ENCODE measurements at places on chromosomes 5 and 9. TPM values are rescaled to one million over a fixed set of nuclear protein-coding genes. Genes with fewer than 3 reads are reported as not detected.
A peak's percentile ranks its signal among the peaks of the same experiment; 100 is the strongest.

Gene FAXDC2
- 30.4 TPM for polyA plus RNA-seq

Gene PPP3R2
- not detected for polyA plus RNA-seq

Gene CNTNAP3B
- polyA plus RNA-seq, result 20.2 TPM

Gene STPG3
- polyA plus RNA-seq, result 2.2 TPM

Gene PCDHA13
- not detected for polyA plus RNA-seq

Gene PCDHB7
- polyA plus RNA-seq, result 4.2 TPM

Gene PDLIM4
- polyA plus RNA-seq, result 17.4 TPM

Gene F2RL2
- 0.65 TPM for polyA plus RNA-seq

Gene WHRN
- polyA plus RNA-seq, result 10.2 TPM

Gene ADGRD2
- polyA plus RNA-seq, result 0.16 TPM

Gene ADAMTSL1
- 14.2 TPM for polyA plus RNA-seq

Gene HOMER1
- 25.2 TPM for polyA plus RNA-seq

Gene PTGDS
- polyA plus RNA-seq, result 42.1 TPM

Gene TMEM215
- 0.14 TPM for polyA plus RNA-seq

GRCh38 chr5:171911152-171911551 lies 95.3 kb downstream of the FBXW11 start:
- DNase-seq, result no peak

GRCh38 chr9:115591584-115591984 lies 473.6 kb upstream of the TNC start:
- DNase-seq, result peak; percentile 78

DNA sequence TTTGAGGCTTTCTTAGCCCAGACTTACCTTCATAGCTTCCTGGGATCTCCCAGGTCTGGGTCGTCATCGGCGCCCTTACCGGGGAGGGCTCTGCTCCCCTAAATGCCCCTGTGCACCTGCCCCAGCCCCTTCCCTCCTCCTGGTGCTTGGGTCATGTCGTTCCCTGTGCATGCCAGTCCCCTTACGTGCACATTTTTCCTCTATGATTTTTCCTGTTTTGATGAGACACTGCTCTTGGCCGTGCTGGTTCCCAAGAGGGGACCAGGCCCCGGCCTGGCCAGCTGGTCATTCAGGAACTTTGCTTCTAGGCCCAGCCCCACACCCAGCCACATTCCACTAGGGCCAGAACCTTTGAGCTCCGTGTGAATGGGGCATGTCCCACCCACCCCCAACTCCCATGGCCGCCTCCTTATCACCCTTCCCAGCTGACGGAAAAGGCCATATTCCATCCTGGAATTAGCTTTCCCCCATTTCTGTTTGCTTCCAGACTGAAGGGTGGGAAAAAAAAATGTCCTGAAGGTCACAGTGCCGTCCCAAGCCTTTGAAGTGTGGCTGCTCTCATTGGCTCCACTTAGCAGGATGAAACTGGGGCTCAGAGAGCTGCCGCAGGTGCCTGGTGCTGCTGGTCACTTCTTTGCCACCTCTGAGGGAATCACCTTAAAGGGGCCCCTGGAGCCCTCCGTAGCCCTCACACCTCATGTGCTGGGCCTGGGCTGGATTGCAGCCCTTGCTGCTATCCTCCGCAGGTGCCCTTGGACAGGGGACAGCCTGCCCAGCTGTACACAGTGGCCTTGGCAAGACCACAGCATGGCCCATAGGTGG lies 25.1 kb downstream of the ERGIC1 start:
- no peak for DNase-seq

GRCh38 chr5:38879078-38879460 lies 33.3 kb downstream of the OSMR start:
- DNase-seq, result no peak

DNA sequence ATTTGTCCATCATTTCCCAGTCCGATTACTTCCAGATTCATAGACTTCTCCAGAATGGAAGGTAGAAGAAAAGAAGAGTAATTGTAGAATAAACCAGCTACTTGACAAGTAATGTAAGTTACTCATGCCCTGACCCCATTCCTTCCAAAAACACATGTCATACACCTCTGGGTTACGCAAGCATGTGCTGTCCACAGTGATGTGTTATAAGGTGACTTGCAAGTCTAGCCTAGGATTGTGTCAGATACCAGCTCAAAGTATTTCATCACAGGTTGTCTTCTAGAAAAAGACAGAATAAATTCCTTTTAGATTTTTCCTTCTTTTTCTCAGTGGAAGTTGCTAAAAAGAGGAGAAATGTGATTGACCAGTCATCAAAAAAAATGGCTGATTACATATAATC lies 8.0 kb upstream of the TLR4 start:
- no peak for DNase-seq

- no peak for DNase-seq
These were observed 310.8 kb downstream of the PDE4D start for GRCh38 chr5:59582746-59583145.

DNA sequence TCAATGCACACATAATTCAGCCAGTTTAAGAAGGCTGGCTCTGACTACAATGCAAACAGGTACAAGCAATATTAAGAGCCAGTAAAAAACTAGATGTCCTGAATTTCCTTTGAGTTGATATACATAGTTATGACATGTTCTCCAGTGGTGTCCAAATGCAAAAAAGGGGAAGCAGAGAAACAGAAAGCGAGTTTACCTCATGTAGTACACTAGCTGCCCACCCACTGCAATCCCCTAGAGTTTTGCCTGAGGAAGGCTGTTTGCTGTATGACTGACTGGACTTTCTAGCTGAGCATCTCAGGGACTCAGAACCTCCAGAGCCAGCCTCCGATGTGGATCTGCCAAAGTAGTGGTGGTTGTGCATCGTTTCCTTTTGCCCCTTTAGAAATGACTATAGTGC lies 44.8 kb upstream of the SLC1A3 start:
- DNase-seq, result no peak

GRCh38 chr5:98424681-98425450 lies 348.6 kb upstream of the RGMB start:
- peak; percentile 9 for DNase-seq

DNA sequence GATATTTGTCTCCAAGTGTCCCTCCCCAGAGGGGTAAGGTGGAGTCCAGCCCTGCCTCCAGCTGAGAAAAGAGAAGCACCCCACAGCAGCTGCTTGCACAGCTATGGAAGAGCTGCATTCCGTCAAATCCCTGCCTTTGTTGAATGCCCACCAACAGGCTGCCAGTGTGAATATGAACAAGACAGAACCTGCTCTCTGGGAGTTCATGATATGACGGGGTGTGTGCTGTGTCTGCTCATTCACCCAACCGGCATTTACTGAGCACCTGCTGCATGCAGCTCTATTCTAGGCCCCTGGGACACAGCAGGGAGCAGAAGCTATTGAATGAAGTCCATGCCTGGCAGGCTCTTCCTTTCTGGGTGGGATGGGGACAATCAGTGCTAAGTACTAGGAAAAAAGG lies 238.8 kb downstream of the GADD45G start:
- DNase-seq, result no peak

GRCh38 chr5:147093138-147093537 lies 141.7 kb upstream of the STK32A start:
- no peak for DNase-seq

DNA sequence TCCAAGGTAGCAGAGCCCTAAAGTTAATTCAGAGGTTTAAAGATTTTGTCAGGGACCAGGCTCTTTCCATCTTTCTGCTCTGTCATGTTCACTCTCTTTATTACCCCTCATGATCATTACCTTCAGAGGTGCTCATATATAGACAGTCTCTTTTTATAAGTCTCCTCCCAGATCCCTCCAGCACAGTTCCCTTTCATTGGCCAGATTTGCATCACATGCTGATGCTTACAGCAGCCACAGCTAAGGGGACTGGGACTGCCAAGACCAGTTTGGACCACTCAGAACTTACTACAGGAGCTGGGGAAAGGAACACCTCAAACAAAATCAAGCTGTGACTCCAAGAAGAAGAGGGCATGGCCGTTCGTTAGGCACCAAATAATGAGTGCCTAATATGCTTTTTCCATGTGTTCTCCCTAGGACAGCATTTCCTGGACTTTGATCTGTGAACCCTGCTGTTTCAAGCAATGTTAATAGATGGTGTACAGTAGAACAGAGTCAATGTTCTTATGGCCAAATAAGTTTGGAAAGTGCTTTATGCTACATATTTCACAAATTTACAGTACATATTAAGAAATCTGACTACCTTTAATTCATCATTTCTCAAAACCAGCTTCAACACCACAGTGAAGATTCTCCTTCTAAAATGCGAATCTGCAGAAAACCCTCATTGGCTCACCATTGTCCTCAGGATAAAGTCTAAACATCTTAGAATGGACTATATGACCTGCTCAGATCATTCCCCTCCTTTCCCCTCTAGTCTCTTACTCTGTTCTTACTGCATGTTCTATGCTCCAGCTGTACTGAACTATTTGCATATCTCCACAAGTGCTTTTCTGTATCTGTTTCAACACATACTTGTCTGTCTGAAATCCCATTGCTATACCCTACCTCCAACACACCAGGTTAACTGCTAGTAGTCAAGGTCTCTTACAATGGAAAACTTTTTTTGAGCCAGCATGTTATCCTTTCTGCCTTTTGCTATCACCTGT lies 3.4 kb downstream of the C5orf58 start:
- DNase-seq, result no peak

DNA sequence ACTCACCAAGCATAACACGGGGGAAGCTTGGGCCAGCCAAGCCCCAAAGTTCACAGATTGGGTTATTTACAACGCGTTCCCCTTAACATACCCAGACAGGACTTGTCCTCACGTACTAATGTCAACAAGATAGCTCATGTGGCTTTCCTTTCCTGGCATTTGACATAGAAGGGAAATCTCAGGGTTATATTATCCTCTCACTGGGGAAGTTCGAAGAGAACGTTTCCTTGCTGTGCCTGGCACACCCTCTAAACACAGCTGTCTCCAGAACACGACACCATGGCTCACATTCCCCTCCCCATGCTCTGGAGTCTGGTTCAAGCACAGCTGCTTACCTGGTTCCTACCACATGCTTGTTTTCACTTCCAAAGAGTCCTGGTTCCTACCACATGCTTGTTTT lies 46.8 kb upstream of the OTULINL start:
- DNase-seq, result peak; percentile 17

DNA sequence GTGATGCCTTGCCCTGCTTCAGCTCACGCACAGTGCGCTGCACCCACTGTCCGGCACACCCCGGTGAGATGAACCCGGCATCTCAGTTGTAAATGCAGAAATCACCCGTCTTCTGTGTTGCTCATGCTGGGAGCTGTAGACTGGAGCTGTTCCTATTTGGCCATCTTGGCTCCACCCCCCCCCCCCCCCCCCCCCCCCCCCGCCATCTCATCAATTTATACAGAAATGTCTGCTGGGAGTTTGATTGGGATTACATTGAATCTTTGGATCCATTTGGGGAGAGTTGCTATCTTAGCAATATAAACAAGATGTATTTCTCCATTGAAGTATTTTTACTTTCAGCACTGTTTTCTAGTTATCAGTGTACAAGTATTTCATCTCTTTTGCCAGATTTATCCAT lies 55.2 kb downstream of the RIC1 start:
- DNase-seq, result no peak

GRCh38 chr5:123422433-123423277 lies 548 bp downstream of the CEP120 start:
- DNase-seq, result peak; percentile 20

- DNase-seq, result no peak
These were observed 52.7 kb upstream of the NR5A1 start for GRCh38 chr9:124559871-124560270.

DNA sequence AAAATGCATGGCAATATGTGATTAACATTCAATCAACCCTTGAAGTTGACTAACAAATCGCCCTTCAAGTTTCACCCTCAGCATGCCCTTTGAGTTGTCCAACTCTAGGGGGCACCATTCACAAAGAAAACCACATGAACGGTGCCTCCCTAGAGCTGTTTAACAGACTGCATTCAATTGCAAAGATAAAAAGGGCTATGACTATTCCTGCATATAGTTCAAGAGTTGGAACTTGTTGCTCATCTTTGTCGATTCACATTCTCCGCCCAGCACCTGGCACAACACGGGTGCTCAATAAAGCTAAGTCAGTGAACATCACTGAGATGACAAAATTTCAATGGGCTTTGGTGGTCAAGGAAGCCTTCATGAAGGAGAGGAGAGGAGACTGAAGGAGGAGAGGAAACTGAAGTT lies 69.6 kb upstream of the SLC30A5 start:
- DNase-seq, result no peak

DNA sequence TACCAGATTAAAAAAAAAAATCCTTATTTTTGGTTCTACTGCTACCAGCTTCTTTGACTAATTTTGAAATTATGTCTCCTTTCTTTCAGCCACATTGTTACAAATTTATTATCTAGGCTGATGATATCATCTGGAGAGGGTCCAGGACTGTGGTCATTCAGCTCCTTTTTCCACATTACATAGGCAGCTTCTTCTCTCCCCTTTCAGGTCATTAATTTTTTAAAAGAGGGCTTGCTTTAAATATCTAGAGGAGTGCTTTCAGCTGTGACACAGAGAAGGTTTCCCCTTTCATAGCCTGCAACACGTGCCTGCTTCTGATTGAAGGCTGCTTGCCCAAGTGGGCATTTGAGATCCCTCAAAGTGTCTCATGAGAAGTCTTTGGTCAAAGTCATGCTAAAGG lies 155.7 kb upstream of the PAPPA start:
- peak; percentile 8 for DNase-seq

- no peak for DNase-seq
These were observed 161.3 kb downstream of the SNCAIP start for GRCh38 chr5:122473138-122473843.

GRCh38 chr9:107036367-107036766 lies 173.4 kb downstream of the ZNF462 start:
- no peak for DNase-seq

All from renal cortex interstitium (tissue), 15 donors.